ENCODE measurements at places on chromosomes 5 and 9. TPM values are rescaled to one million over a fixed set of nuclear protein-coding genes. Genes with fewer than 3 reads are reported as not detected.

FBP2 gene
- not detected for total RNA-seq

GRCh38 chr5:174532455-174533453, 191.6 kb upstream of the MSX2 start:
- DNase-seq: peak; percentile 87

DNA sequence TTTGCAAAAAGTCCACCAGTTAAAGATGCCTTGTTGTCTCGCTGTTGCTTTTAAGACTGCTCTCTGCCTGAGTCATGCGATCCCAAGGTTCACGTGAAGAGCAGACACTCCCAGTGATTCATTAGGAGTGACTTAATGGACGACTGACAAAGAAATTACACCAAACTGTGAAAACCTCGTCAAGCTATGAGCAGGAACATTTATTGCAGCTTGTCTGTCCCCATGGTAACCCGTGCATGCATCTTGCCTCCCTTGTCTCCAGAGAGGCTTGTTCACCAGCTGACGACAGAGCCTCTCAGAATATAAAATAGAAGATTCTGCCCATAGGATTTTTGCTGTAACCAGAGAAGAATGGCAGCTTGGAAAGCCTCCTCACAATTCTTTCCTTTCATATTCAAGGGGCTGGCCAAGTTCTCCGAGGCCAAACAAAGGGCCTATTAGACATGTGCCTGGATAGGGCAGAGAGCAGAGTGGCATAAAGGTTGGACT, 352.7 kb downstream of the SPOCK1 start:
- no peak for DNase-seq

DNA sequence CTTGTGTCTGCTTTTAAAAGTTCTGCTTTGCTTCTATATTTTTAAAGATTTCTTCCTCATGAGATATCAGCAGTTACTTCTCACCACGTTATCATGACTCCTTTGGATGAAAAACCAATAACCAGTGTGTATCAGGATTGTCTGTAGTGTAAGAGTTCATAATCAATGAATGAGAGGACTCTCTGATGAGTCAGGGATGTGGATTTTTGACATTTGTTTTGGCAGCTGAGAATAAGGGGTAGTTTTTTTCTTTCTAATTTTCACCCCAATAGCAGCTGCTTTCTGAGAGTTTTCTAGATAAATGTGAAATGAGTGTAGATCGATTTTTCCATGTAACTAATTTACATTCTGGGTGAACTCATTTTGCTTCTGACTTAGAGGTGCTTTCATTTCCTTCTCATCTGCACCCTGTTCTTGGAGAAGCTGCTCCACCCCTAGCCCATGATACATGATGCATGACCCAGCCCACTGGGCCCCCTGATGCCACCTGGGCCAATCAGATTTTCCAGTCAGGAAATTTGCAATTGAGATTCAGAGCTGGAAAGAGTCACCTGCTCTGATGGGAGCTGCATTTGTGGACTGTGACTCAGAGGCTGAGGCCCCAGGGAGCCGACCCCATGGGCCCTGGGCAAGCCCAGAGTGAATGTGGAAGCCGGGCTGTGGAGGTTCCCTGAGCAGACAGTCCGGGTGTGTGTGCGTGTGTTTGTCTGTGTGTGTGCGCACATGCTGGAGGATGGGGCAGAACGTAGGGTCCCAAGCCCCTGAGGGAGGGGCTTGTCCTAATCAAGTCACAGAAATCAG, 159.3 kb downstream of the RGS3 start:
- DNase-seq: peak; percentile 88

- no peak for DNase-seq
These were observed 13.6 kb upstream of the COL27A1 start for GRCh38 chr9:114141553-114142402.

- no peak for DNase-seq
These were observed 74.7 kb upstream of the RASGRF2 start for GRCh38 chr5:80885396-80886000.

BAAT gene
- total RNA-seq: not detected

- no peak for DNase-seq
These were observed 10.1 kb upstream of the RNF183 start for GRCh38 chr9:113313261-113313660.

- DNase-seq: no peak
These were observed 6.1 kb upstream of the ZFAND5 start for GRCh38 chr9:72371151-72371550.

DNA sequence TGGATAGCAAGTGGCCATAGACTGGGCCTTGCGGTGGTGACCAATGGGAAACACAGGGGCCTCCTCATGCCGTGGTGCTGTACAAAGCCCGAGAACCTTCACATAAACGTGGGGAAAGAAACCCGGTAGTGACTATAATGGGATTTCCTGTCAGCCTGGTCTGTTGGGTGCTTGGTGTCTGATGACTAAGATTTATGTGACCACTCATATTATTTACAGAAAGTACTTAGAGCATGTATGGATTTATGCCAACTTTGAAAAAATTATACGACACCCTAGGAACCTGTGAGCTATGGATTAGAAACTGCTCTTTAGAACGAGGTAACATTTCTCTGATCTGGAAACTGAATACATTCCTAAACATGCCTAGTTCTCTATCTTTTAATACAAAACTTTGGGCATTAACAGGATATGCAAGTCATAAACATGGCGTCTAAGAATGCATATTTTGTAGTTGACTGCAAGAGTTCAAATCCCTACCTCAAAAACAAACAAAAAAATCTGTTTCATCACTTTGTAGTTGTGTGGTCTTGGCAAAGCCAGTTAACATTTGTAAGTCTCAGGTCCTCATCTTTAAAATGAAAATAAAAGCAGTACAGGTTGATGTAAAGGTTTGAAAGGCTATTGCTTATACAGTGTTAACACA, 85.4 kb downstream of the TMEM167A start:
- no peak for DNase-seq

GRCh38 chr9:110183208-110184145, 24.5 kb downstream of the C9orf152 start:
- DNase-seq: no peak

DNA sequence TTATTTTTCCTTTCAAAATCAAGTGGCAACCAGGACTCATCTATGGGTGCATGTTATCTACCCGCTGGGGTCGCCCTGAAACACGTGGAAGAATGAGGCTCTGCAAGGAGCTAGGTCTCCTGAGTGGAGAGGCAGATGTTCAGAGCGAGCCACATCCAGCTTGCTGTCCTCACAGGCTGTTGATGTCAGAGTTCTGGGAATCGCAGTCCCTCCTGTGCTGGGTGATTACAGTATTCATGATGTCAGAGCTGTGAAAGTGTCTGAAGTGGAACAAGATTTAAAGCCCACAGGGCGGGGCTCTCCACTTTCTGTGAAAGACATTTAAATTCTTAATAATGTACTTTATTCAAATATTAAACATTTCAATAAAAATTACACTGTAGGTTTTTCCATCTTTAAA, 24.4 kb upstream of the LMX1B start:
- DNase-seq: no peak

DNAJA1 gene
- 112 TPM for total RNA-seq

DNA sequence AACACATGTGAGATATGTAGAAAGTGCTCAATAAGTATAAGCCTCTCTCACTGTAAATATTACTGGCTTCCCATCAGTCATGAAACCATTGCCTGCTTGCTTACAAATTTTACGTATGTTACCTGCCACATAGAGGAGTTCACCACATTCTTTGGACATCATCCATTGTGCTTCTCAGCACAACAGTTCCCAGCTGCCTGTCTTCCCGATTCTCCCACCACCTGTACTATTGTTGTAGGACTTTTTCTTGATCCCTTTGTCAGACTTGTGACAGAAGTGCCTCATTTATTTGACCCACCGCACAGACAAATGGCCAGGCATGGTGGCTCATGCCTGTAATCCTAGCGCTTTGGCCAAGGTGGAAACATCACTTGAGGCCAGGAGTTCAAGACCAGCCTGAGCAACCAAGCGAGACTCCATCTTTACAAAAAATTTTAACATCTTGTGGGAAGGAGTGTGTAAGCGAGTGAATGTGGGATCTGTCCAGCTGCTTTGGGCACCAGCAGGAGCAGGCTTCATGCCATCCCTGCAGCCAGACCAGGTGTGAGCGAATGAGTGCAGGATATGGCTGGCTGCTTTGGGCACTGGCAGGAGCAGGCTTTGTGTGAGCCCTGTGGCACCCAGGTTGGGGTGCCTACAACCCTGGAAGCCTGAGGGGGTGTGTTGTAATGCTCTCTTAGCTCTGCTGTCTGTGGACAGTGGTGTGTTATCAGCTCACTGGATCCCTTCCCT, 139.9 kb upstream of the ELL2 start:
- DNase-seq: no peak

NMUR2 gene
- total RNA-seq: not detected

DNA sequence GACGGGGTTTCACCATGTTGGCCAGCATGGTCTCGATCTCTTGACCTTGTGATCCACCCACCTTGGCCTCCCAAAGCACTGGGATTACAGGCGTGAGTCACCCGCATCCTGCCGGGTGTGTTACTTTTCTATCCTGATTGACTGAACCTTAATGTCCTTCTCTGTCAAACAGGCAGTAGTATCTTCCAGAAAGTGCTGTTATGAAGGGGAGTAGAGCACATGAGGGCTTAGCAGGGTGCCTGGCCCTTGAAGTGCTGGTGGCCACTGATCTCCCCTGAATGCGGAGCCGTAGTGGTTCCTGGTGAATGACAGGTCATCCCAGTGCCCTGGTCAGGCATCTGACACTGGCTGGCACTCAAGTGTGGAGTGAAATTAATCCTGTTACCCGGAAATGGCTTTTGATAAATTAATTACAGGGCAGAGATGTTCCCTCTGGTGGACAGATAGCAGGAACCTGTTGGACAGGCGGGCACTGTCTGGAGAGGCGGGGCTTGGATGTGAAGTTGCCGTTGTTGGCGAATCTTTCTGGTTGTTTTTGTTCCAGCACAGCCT, 28.4 kb downstream of the PRRC2B start:
- no peak for DNase-seq

GRCh38 chr5:58087905-58088304, 372.0 kb downstream of the PLK2 start:
- no peak for DNase-seq

- DNase-seq: no peak
These were observed 5.0 kb downstream of the FAM163B start for GRCh38 chr9:133604214-133604613.

GRCh38 chr5:134939500-134939899, 28.2 kb upstream of the CATSPER3 start:
- no peak for DNase-seq

DNA sequence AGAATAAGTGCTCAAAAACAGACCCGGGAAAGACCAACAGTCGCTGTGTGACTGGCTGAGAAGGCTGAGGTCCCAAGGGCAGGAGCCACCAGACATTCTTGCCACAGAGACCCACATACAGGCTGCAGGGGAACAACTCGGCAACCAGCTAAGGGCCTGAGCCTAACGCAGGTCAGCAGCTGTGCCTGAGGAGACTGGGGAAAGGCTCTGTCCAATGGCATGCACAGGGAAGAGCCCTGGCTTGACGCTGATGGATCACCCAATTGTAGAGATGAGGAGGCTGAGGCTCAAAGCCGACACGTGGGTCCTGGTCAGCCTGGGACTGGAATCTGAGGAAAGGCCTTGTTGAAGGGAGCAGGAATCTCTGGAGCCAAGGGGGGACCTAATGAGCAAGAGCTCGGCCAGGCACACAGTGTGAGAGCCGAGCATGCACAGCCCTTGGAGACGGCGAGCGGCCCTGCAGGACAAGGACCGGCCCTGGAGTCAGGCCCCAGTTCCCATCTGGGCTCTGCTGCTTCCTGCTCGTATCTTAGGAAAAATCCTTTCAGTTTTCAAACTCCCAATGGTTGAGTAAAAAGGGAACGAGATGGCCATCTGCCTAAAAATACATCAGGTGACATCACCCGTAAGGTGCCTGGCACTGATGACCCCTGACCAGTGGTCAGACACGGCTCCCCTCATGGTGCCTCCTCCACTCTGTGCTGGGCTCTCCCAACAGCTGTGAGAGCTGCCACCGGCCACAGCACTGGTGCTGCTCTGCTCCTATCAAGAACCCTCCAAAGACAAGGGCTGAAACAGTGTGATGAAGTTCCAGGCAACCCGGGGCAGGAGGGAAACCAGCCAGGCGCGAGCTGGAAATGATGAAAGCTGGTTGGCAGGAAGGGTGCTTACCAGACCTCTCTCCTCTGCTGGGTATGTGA, 16.4 kb downstream of the LMAN2 start:
- no peak for DNase-seq

- DNase-seq: no peak
These were observed 144.6 kb upstream of the RPS23 start for GRCh38 chr5:82422751-82423181.

- DNase-seq: no peak
These were observed 321.4 kb downstream of the TRIM32 start for GRCh38 chr9:117008461-117008860.

DNA sequence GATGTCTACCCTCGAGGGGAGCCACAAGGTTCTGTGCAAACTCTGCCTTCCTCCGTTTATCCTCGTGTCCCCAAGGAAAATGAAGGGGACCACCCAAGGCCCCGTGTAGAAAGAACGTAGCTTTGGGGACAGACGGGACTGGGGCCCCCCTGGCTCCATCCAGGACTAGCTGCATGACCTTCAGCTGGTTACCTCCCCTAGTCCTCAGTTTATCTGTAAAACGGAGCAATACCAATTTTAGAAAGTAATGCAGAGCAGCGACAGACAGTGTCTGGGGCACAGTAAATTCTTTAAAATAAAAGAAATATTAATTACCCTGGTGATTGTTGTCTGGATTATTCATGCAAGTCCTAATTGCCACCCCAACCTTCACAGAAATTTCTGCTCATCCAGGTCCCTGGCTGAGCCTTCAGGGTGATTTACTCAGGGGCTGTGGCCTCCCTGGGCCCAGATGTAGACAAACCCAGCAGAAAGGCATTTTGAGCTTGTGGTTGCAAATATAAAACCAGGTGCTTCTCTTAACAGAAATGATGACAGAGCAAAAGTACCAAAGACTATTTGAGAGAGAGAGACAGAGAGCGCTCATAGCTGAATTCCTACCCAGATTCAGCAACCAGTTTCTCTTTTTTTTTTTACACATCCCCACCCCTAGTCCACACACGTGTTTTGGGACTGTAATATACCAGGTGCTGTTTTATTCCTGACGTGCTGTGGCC, 155.1 kb upstream of the SMIM23 start:
- no peak for DNase-seq

FBN2 gene
- total RNA-seq: 1.4 TPM

- no peak for DNase-seq
These were observed 339.2 kb downstream of the MED10 start for GRCh38 chr5:6039111-6039510.

GRCh38 chr9:84711398-84711777, 41.9 kb downstream of the NTRK2 start:
- no peak for DNase-seq

GRCh38 chr5:54793468-54794134, 191.8 kb downstream of the ESM1 start:
- no peak for DNase-seq

GRCh38 chr9:5854063-5854790, 21.3 kb upstream of the ERMP1 start:
- DNase-seq: no peak

FAM169A gene
- 0.16 TPM for total RNA-seq

GRCh38 chr9:136977649-136978072, 357 bp downstream of the PTGDS start:
- no peak for DNase-seq

SPATA24 gene
- total RNA-seq: 2.0 TPM

NUTM2F gene
- not detected for total RNA-seq

IL13 gene
- not detected for total RNA-seq

GRCh38 chr9:91905991-91906469, 44.0 kb downstream of the ROR2 start:
- no peak for DNase-seq
